ENCODE measurements at places on chromosomes 4 and X.

DNA sequence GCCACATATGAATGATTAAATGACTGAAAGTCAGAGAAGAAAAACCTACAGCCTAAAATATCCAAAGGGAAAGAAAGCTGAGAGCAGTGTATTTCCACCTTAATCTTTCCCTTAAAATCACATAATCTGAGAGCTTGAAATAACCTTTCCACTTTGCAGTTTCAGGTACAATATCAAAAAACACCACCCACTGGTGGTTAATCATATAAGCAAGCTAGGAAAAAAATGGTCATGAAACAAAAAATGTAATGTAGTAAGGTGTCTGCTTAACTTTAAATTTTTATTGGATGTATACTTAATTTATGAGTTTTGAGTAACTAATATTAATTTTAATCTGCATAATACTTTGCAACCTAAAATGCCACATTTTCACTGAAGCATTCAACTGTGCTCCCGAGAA lies 3.2 kb downstream of the PRDM5 start:
- no peak for DNase-seq

DNA sequence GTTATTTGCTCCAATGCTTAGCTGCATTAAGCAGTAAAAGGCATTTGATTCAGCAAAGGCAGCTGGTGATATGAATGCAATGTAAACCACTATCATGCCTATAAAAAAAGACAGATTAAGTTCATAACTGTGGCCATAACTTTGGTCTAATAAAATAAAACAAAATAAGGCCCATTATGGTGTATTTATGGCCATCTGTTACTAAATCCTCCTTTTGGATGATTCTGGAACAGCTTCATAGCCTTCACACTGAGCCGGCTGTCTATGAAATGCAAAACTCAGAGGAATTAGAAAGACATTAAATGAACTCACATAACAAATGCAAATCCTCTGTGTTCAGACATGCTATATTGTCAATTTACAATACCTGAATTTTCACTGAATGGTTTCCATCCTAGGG lies 223.7 kb upstream of the FAT4 start:
- DNase-seq: no peak

GRCh38 chr4:98929341-98930267 lies 671 bp upstream of the EIF4E start:
- DNase-seq: peak; percentile 44

DNA sequence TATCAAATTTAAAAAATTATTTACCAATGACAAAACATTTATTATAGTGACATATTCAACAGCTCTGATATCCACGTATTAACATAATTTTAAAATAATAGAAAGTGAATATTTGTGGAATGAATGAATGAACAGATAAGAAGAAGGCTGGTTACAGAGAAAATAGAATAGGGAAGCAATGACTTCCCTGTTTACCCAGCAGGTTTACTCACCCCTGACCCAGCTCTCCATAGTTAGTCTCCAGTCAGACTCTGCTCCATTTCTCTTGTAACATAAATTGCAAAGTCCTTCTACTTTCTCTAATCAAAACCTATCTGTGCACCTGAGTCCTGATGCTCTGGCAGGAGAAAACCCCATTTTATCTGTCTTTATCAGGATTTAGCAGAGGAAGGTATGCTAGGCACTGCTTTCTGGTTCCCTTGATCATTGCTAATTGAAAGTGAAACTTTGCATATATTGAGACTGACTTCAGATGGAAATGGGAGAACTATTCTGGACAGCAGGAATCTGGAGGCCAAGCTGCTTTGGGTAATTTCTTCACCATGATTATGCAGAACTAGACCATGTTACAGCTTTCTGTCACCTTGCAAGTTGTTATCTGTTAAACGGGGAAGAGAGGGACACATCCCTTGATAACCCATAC lies 363.0 kb downstream of the FAT4 start:
- no peak for DNase-seq

DNA sequence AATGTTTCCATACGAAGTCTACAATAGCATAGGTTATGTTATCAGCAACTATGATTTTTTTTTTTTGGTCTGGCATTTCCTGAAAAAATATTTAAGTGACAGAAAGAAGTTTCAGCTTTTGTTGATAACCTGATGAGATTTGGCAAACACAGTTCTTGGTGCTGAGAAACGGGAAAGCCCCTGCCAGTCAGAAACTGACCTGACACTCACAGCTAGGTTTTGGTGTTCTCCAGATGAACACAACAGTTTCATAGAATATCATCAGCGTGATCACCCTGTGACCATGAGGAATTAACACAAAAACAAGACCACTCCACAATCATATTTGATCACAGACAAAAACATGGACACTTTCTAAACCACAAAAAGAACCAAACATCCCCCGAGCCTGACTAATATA lies 152.5 kb upstream of the DCAF8L1 start:
- DNase-seq: no peak

GRCh38 chrX:39757971-39758370 lies 339.8 kb downstream of the BCOR start:
- DNase-seq: no peak

DNA sequence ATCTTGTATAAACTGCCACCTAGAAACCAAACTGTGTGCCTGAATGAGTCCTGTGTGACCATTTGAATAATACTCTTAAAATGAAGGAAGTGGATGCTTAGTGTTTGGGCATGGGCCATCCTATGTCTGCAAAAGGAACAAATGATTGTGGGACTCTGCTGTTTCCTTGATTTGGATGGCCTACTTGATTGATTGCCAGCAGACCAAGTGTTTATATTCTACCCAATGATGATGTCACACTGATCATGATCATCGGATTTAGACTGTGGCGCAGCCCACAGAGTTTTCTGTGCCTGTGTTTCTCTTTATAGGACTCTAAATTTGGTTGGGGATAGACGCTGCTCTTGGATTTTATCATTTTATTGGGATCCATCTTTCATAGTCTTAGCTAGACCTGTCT lies 4.4 kb downstream of the SEPTIN11 start:
- no peak for DNase-seq

DNA sequence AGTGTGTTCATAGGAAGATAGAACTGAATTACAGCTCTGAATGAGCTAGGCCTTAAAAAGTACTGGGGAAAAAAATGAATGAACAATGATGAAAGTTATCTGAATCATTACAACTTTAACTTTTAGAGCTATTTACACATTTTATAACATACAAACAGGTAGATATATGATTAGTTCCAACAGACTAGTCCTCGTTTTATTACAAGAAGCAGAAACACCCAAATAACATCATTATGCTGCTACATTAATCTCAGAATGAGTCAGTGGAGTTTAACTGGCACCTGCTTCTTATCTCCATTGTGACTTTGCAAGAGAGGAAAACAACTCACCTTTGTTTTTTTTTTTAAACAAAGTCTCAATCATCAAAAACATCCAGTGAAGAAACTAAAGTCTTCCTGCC lies 15.2 kb downstream of the ATP8A1 start:
- no peak for DNase-seq

- no peak for DNase-seq
These were observed 12.1 kb downstream of the RPGR start for GRCh38 chrX:38315186-38315585.
